ENCODE measurements at places on chromosomes 4 and X.

DNA sequence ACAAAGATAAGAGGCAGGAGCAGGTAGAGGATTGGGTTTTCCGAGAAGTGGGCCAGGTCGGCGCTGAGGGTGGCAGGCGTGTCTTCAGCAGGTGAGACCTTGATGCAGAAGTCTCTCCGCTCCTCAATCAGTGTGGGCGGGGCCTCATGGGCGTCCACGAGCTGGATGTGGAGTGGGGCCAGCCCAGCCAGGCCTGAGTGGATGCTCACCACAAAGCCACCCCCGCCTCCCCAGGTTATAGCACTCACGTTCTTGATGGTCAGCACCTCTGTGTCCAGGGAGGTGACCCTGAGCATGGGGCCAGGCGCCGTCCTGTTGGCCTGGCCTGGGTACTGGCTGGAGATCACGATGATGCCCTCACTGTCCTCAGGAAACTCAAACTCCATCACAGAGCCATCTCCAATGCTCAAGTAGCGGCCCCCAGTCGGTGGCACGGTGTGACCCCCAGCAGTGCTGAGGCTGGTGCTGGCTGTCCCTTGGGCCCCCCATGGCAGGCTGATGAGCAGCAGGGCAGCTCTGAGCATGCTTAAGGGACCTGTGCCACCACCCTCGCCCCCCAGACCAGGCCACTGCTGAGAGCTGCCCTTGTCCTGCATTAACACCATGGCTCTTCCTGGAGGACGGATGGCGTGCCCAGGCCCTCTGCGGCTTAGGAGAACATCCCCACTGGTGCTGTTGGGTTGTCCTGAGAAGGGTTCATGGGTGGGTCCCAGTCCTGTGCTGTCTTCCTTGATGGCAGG lies 1.9 kb downstream of the SLC10A3 start:
- DNase-seq = no peak

GRCh38 chrX:103913356-103914020 lies 48.9 kb upstream of the TMSB15B start:
- no peak for DNase-seq

- DNase-seq = peak; percentile 66
Measured at GRCh38 chrX:109880629-109881028, 122.3 kb upstream of the TMEM164 start.

- no peak for DNase-seq
Measured at GRCh38 chr4:81919223-81919622, 447.5 kb upstream of the RASGEF1B start.

DNA sequence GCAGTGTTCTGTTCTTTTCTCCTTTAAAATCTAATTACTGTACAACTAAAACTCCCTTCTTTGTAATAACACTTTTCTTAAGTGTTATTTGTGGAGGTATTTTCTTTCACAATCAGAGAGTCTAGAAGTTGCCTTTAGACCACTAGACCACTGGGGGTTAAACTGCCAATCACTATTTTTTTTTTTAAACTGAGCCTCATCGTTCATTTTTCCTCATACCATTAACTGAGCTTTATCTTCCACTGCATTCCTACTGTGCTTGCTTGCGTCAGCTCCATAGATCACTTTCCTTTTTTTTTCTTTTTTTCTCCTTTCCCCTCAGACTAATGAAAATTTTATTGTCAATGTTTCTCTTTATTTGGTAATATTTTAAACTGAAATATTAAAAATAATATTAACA lies 310.6 kb downstream of the PDHA2 start:
- no peak for DNase-seq

DNA sequence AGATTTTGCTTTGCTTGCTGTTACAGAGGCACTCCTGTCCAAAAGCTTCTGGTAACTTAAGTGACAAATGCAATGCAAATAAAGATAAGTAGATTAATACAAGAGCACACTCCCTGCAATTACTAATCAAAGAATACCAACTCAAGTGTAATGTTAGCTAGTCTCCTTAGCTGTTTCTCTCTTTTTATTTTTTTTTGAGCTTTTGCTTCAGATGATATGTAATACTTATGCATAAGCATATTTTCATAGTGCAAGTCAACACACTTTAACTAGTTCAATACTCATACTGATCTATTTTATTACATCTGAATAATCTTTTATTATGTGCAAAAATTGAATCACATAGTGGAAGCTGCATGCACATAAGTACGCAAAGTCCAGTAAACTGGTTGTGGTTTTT lies 2.7 kb downstream of the SLC7A11 start:
- no peak for DNase-seq

- no peak for DNase-seq
Measured at GRCh38 chr4:185634066-185634652, 98.9 kb upstream of the PDLIM3 start.

DNA sequence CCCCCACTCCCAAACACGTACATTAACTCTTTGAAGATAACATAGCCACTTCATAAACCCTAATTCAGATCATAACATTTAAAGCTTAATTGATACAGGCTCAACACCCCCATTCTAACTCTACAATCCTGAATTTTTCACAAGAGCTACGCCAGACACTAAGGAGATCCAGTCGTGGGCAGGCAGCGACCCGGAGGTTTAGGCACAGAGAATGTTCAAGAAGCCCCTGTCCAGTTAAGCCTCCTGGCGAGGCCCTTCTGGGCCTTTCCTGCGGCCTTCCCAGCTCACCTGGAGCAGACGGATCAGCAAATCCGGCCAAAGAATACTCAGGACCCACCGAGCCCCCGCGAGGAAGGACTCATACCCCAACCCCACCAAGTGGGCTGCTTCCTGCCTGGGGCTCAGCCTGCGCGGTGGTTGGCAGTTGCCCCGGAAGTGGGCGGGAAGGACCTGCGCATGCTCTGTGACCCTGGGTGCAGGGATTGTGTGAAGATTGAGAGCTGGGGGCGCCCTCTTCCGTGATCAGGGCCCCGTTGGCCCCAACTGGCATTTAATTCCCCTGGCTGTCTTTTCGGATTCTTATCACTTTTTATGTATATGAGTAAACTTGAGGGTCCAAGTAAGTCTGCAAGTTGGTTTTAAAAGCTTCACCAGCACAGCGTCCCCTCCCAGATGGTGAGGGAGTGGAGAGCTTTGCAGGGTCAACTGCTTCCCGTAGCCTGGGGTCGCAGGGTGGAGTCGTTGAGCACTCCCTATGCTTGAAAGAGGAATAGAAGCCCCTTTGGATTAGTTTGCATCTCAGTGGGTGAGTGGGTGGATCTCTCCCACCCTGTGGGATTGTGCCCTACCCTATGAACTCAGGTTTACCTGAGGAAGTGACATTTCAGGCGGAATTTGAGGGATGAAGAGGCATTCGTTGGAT lies at the start of gene TRIM61:
TSS of gene TRIM61 (minus strand) at position 415 of the 922 bp plus-strand sequence. CDS start 7,655 bp downstream, outside the sequence.
- DNase-seq = peak; percentile 79

GRCh38 chr4:2729533-2729875 lies 26.6 kb downstream of the TNIP2 start:
- DNase-seq = no peak

- no peak for DNase-seq
Measured at GRCh38 chrX:22165732-22166457, 106.8 kb upstream of the CBLL2 start.

- DNase-seq = peak; percentile 45
Measured at GRCh38 chr4:4386736-4387392, at the start of gene NSG1. TSS of gene NSG1 (plus strand) at chr4:4387102. CDS start at chr4:4387630, 528 bp downstream.

All from GM20000 (cell line).